ENCODE measurements at places on chromosomes 11 and 22.

DNA sequence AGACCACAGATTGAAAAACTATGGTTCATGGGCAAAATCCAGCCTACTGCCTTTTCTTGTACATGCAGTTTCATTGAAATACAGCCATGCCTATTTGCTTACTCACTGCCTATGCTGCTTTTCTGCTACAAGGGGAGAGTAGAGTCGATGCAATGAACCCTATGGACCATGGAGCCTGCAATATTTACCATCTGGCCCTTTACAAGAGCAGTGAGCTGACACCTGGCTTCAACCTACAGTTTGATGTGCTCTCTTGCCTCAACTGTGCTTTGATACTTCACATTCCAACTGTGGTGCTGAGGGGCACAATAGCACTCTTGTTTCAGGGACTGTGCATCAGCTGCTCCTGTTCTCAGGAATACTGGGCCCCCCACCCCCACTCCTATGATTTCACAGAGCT lies 239.5 kb upstream of the SORL1-AS1 start:
- no peak for DNase-seq

DNA sequence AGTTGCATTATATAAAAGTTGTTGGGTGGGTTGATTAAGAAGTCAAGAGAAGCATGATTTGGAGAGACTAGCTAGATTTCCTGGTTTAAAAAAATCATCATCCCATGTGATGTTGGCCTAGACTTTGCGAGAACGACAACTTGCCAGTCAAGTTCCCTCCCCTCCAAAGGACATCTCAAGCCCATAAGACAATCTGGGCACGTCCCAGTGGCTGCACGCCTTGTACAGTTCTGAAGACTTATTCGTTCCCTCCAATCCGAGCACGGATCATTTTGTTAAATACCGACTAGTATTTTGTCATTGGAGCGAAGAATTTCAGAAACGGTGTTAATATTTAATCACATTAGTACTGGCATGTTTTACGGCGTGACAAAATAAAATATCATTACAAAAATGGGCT lies 8.0 kb downstream of the MN1 start:
- no peak for DNase-seq

DNA sequence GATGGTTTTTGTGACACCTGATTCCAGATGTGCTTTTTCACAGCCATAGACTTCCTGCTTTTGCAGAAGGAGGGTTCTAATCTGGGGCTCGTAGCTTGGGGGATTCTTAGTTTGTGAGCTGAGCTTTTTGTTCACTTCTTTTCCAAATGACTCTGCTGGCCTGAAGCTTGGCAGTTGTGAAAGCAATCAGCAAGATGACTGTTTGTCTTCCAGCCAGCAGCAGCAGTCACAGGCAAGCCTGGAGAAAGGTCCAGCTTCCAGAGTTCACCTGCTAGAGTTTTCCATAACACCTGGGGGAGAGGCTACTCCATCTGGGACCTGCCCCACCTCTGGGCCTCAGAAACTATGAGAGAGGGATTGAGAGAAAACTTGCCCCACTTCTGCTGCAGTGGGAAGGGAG lies 4.1 kb downstream of the MARK2 start:
- DNase-seq, result no peak

DNA sequence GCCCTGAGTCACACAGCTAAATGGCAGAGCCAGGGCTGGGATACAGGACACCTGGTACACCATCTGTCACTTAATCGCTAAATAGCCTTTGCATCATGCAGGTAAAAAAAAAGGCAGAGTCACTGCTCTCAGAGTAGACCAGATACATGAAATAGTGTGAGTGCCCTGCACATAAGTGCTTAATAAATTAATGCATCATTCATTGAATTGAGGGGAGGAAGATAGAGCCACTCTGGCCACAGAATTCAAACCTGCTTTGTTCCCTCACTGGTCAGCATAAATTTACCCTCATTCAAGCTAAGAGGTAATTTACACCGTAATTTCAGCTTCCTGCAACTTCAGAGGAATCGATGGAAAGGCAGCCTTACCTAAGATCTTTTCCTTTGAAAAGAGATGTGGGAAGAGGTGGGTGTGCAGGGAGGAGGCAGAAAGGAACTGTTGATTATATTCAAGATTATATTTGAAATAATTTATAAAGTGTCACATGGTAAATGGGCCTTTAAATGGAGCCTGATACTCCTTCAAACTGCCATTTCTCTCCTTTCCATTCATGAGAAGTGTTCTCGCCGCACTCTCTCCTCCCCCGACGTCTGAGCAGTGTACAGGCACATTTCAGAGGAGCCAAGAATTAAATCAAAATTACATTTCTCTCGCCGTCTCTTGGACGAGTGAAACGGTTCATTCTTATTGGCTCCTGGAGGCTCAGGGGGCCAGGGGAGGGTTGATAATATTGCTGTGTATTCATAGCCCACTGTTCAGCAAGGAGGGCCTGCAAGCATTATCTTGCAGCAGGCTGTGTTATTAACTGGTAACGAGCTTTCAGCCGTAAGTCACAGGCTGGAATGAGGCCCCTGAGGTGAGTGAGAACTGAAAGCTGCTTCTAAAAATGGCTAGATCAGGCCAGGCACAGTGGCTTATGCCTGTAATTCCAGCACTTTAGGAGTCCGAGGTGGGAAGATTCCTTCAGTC lies 52.2 kb upstream of the HMGXB4 start:
- no peak for DNase-seq

GRCh38 chr11:120657306-120658070 lies 145.9 kb downstream of the GRIK4 start:
- DNase-seq, result no peak

GRCh38 chr11:115497303-115497702 lies 6.9 kb downstream of the CADM1 start:
- DNase-seq, result no peak

DNA sequence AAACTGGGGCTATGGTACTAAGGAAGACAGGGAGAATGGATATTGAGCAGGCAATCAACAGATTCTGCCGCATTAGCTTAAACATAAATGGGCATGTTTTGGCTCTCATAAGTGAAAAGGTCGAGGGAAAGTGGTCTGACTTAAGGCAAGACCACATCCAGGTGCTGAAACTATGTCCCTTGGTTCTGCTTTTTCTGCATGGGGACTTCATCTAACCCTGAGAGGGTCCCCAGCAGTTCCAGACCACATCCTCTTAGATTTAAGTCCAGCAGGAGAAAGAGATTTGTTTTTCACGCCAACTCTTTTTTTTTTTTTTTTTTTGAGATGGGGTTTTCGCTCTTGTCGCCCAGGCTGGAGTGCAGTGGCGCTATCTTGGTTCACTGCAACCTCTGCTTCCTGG lies 5.5 kb downstream of the RPS6KA4 start:
- DNase-seq, result no peak

Data from SJSA1 (cell line).